ENCODE measurements at places on chromosomes 1 and 21.

GRCh38 chr1:51549016-51549619, 30.1 kb upstream of the EPS15 start:
- no peak for DNase-seq

DNA sequence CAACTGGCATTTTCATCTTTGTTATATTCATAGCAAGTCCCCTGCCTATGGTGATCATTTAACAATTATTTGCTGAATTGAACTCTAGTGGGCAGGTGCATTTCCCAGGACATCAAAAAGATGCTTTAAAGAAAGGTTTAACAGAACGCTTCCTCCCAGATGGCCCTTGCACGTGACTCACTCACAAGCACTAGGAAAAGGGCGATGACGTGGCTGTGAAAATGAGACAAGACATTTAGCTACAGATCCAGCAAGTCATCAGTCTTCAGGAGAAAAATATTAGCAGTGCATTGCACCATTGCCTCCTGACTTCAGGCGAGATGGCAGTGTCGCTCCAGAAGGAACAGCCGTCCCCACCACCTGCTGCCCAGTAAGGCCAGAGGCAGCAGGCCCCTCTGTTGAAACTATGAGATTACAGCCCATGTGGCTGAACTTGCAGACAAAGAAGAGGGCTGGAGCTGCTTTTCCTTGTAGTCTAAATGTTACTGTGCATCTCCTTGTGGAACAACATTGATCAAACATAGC, 37.2 kb downstream of the DSCAM start:
- no peak for DNase-seq

DNA sequence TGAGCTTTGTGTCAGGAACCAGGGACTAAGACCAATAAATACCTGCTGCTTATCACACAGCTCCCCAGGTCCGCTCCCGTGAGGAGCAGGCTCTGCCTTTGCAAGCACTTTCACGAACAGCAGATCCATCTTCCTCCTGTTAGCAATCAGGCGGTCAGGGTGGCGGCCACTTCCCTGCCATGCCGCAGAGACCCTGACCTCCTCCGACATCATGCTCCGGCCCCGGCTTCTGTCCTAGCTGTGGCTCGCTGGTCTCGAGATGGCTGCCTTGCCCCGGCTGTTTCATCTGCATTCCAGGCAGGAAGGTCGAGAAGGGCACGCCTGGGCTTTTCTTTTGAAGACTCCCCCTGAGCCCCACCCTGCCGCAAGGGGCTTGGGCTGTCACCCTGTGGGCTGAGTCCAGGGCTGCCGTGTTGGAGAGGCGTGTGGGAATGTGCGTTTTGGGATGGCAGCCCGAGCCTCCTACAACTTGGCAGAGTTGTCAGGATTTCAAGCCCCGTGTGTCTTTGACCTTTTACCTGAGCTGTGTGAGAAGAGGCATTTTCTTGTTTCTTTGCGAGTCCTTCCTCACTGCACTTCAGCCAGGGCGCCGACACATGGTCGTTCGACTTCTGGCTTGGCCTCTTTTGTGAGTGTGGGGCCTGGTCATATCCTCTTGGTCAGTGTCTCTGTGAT, 59.5 kb downstream of the AGPAT3 start:
- no peak for DNase-seq

DNA sequence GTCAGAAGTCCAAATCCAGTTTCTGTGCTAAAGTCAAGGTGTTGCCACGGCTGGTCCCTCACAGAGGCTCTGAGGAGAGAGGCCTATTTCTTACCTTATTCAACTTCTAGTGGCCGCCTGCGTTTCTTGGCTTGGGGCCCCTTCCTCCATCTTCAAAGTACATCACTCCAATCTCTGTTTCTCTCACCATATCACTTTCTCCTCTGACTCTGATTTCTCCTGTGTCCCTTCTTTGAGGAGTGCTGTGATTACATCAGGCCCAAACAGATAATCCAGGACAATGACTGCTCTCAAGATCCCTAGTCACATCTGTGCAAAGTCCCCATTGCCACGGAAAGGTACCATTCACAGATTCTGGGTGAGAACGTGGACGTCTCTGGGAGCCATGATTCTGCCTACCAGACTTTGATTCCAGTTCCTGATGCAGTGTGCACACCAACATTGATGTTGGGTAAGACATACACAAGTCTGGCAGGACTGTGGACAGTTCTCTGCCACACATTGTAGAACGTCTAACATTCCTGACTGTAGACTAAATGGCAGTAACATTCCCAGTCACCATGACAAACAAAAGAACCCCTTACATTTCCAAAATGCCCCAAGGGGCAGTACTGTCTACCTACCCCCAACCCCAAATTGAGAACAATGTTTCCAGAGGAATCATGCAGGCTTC, 43.0 kb upstream of the ITPKB start:
- DNase-seq: no peak

DNA sequence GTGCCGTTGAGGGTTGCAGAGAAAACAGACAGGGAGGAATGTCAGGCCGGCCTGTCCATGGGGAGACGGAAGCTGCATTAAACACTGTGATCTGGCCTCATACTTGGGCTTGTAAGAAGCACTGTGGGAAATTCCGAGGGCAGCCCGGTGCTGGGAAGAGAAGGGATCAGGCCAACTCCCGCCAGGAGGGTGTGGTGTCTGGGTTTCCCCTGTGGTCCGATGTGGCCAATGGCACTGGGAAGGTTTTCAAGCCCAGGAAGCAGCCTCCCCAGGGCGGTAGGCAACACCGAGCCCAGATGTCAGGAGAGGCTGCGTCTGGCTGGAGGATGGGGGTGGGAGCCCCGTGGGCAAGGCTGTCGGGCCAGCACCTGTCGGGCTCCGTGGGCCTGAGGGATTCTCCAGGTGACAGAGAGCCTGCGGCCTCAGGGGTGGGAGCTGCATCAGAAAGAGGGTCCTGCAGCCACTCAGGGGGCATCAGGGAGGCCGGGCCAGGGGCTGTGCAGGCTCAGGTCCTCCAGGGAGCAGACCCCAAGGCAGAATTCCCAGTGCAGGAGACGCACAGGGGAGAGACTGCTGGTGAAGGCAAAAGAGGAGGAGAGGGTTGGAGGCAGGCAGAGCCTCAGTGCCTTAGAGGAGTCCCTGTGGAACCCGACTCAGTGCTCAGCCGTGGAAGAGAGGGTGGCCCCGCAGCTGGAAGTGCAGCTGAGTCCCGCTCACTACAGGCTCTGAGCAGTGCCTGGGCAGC, 8.4 kb downstream of the UBASH3A start:
- no peak for DNase-seq
